NAMALWA (cell line): ENCODE measurements at places on chromosomes 5 and 9.

DNA sequence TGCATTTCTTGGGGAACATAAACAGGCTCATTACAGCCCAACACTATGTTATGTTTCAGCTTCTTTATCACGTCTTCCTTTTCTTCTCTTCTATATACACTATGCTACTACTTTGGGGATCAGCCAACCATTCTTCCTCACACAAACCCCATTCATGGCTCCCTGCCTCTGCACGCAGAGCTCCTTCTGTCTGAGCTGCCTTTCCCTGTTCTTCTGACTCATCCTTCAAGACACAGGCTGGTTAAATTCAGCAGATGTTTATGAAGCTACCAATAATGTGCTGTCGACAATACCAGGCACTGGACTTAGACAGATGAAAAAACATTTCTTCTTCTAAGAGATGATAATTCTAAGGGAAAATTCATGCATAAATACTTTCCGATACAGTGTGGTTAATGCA, 102.5 kb upstream of the TXNDC8 start:
- no peak for DNase-seq

DNA sequence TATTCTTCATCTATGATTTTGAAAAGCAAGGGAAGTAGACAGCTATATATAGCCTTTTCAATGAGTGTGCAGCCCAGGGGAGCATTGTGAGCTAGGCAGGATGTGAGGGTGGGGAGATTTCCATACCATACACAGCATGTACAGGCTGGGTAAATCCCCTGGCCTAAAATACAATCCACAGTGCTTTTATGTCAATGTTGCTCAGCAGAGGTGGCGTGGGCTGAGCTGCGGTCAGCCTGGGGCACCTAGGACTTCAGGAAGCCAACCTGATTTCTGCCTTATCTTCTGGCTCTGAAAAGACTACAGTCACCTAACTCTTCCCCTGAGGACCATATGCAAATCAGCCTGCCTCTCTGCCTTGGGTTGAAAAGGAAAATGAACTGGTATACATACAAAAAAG, 6.3 kb upstream of the GARIN3 start:
- peak; percentile 37 for DNase-seq

- DNase-seq: no peak
Observed at GRCh38 chr9:100729336-100729895, 151.5 kb downstream of the CAVIN4 start.

DNA sequence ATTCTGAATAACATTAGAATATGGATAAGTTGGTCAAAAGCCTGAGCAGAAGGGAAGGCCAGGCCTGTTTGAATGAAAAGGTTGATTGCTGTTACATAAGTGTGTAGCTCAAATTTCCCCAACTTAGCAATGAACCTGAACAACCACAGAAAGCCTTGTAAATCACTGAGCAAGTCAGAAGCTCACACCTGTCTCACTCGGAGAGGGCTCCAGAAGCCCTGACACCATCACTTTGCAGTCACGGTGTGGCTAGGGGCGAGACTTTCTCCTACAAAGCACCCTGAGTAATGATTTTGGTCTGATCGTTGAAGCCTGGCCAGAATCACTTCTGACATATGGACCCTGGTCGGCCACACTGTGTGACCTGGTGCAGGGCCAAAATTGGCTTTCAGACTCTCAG, 62.0 kb downstream of the MTX3 start:
- no peak for DNase-seq

DNA sequence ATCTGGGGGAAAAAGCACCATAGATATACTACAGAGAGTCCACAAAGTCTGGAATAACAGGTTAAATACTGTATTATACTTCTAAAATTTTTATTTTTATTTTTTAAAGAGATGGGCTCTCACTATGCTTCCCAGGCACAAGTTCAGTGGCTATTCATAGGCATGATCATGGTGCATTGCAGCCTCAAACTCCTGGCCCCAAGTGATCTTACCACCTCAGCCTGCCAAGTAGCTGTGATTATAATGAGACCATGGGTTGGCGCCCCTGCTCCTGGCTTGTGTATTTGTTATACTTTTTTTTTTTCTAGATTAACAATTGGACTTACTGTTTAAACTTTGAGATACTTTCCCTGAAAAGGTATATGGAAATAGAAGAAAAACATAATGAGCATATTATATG, 25.9 kb downstream of the ERBIN start:
- no peak for DNase-seq

GRCh38 chr5:139301808-139302499, 8.4 kb downstream of the MATR3 start:
- DNase-seq: peak; percentile 20

GRCh38 chr5:171189442-171189841, 119.6 kb upstream of the TLX3 start:
- DNase-seq: no peak

- DNase-seq: no peak
Observed at GRCh38 chr9:17622141-17622540, 43.3 kb downstream of the SH3GL2 start.

- no peak for DNase-seq
Observed at GRCh38 chr9:108196332-108197007, 659.3 kb downstream of the ACTL7B start.

DNA sequence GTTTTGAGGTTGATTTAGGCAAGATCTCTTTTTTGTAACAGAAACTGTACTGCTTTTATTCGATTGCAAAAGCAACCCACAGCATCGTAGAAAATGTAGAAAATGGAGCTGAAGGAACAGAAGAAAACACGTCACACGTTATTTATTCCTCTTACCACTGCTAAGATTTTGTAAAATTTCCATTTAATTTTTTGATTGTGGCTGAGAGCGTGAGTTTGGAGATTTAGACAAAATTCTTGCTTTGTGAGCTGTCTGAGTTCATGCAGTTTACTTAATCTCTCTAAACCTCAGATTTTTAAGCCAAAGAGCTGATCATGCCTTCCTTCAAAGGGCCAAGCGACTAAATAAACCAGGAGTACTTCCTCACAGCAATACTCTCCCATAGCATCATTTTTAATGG, 24.8 kb downstream of the DPYSL3 start:
- DNase-seq: no peak

DNA sequence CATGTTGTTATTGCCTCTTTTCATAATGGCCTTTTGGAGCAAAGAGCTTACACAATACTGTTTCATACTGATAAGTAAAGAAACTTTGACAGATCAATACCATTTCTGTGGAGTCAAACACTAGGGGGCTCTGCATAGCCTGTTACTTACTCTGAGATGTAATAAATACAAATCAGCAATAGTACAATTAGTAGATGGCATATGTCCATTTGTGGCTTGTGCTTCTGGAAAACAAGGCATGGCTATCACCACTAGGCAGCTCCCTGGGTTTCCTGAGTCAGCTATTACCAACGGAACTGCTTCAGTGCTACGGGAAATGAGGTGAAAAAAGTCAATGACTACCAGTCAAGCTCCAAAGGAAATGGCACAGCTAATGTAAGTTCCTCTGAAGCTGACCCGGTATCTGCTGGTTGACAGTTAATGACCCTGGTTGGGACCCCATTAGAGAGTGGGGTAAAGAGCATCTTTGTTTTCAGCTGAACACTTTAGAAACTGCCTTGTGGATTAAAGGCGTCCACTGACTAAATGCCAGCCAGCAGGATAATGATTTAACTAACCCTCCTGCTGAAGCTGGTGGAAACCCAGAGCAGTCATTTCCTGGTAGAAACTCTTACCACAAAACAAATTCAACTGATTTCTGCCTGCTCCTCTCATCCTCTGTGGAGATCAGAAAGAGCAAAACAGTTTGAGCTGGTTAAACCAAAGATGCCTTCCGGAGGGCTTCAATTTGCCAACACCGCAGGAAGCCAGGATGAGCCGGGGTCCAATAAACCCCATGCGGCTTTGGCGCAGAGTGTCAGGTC, 69.0 kb upstream of the FAM169A start:
- peak; percentile 17 for DNase-seq

DNA sequence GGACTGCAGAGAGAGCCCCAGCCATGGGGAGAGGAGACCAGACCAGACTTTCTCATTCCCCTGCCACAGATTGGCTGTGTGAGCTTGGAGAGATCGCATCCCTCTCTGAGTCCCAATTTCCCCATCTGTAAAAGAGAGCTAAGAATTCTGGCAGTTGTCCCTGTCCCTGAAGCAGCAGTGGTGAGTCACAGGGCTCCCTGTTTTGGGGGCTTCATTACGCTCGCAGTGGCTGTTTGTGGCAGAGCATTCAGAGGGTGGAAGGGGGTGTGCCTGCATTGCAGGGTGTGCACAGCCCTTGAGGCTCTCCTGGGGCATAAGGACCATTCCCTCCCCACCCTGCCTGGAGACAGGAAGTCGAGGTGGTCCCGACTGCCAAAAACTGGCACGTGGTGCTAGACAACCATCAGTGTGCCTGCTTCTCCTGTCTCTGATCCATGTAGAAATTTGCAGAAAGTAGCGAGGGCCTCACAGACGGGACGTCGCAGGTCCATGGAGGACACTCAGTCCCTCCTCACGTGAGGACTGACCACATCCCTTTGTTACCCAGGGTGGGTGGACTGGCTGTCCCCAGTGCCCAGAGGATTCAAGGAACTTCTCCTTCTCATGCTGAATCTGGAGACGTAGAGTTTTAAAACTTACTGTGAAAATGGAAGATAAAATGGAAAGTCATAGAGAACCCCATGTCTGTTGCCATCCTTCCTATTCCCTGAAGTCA, 35.3 kb downstream of the HRH2 start:
- no peak for DNase-seq

GRCh38 chr9:134705786-134706185, 64.2 kb downstream of the COL5A1 start:
- no peak for DNase-seq

DNA sequence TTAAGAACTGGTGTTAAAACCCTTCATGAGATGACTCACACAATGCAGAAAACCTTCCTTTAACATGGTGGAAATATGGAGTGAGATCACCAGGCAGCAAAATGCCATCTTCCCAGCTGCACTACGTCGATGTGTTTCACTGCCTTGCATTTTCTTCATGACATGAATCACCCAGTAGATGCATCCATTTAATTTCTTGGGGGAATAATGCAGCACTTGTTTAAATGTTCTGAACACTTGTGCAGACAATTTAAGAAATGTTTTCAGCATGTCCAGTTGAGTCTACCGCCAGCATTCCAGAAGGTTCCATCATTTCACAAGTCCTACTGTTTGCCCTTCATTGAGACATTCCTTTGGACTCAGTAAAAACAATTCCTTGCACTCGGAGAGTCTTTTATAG, 81.6 kb downstream of the ADAMTS16 start:
- DNase-seq: no peak

DNA sequence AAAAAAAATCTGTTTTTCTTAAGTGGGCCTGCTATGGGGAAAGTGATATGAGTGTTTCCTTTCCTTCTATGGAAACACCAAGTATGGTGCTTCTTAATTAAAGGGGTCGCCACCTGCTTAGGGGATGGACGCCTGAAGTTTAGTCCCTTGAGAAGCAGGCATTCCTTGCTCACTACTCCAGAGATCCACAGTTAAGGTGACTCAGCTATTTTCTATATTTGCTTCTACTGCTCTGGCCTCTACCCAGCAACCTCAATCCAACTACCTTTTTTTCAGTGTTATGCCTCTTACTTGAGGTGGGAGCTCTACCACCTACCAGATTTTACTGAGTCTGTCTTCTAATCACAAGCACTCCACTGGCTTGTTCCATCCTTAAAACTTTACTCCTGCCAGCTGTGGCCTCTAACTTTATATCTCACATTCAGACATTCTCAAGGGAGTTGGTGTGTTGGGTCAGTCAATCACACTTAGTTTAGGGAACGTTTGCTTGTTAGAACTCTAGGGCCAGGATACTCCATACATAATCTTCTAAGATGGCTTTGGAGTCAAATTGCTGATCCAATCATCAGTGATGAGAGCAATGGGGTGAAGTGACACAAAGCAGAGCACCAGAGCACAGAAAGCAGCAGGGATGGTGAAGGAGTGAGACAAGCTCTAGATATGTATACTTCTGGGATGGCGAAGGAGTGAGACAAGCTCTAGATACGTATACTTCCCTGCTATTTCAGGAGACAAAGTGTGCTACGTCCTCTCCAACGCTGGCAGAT, 708.1 kb downstream of the EFNA5 start:
- no peak for DNase-seq

DNA sequence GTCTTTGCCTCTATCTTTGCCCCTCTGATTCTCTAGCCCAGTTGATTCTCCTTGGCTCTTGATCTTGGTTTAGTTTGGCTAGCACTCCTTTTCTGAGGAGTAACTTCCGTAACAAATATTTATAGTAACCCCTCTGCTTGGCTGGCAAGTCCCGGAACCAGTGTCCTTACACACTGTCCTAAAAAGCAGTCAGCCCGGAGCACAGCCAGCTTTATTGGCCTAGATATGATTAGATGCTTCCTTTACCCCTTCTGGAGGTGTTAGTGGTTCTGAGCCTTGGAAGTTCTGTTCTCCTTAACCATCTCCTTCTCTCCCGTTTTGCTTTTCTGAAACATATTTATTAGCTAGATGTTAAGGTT, 17.0 kb upstream of the MSMP start:
- no peak for DNase-seq
